ENCODE measurements at places on chromosomes 3 and 15.

DNA sequence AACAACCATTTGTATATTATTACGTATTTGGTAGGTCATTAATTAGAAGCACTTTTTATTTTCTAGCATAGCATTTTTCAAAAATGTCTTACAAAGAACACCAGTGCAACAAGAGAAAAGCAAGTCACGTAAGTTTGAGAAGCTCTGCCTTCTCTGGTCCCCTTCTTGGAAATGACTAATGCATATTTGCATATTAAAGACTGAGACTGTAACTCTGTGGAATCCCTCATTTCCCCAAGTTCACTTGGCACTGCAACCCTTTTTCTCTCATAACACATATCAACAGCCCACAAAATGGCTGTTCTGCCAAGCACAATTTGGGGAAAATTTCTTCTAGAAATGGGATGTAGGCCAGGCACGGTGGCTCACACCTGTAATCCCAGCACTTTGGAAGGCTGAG lies 176.3 kb downstream of the ERC2 start:
- peak; percentile 16 for DNase-seq

GRCh38 chr3:9332250-9333030 lies 30.4 kb upstream of the THUMPD3 start:
- no peak for DNase-seq

DNA sequence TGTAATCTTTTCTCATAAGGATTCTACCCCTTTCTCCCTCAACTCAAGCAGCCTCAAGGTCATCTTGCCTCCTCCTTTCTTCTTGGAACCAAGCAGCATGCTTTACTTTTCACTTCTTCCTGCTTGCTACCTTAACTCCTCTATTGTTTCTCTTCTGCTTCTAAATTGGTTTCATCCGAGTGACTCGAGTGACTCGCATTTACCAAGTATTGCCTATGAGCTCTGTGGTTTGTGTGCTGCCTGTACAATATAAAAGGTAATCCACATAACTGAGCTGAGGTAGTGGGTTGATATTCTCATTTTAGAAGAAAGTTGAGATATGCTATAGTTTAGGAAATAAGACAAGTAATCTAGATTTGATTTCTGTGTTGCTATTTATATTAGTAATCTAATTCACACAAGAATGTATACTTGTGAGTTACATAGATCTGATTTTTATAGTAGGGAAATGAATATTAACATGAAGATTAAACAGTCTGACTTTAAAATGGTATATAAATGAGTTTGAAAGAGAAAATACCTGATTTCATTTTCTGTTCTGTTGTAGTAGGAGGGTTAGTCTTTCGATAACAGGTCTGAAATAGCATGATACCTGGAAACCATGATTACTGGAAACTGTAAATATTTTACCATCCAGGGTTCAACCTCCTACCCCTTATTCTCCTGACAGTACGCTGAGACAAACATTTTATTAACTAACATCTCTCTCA lies 5.5 kb downstream of the HHLA2 start:
- no peak for DNase-seq

DNA sequence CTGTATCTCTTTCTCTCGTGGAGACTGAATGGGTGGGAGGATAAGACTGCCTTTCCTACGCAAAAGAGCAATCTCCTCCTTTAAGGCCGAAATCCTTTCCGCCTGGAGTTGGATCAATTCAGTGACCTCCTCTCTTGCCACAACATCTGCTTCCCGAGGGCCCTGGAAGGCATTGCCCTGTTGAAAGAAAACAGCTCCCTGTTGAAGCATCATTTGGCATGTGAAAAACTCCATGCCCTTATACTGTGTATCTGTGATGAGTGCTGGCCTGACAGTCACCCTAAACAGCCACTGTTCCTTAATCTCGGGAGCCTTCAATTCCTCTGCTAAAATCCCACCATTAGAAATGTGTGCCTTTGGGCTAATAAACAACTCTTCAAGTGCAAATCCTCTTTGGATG lies 80.2 kb downstream of the BOC start:
- DNase-seq: no peak

- DNase-seq: peak; percentile 57
These were observed 29.5 kb downstream of the C2CD4B start for GRCh38 chr15:62135532-62136134.

DNA sequence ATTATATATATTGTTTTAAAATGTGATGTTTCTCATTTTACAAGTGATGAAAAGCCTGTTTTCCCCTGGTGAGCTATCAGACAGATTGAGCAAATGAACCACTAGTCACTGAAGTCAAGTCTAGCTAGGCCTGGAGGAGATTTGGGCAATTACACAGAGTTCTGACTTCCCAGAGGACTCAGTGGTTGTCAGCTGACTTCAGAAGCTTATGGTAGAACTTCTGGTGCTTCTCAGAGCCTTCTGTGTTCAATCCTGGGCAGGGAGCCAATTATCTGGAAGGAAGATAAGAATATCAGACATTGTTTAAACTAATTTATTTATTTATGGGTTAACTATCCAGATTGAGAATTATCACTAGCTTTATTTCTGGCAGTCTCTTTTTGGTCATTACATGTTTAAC lies 37.7 kb upstream of the NAALADL2 start:
- peak; percentile 53 for DNase-seq

DNA sequence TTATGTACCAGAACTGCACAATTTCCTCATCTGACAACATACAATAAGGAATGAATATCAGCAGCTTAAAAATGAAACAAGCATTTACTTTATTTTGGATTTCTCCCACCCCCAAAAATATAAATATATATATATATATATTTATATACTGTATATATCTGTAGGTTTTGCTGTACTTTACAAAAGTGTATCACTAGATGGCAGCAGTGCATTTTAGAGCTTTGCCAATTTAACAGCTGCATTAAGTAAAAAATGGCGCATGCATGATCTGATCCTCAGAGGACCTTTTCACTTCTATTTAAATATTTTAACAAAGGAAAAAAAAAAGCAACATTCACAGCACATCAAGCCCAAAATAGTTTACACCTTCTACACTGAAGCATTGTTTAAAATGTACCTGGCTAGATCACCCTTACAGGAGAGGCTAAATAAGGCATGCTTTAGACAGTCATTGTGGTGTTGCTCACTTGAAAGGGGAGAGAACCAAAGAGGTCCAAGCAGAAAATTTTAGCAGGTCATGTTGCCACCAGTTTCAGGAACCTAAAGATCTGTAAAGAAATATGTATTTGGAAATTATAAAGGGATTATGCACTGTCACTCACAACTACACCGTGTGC lies 72.6 kb downstream of the NPTN start:
- DNase-seq: peak; percentile 68

- DNase-seq: peak; percentile 51
These were observed 205.8 kb downstream of the ZIC4 start for GRCh38 chr3:147200545-147200944.

- peak; percentile 96 for DNase-seq
These were observed 35.5 kb upstream of the TIMP4 start for GRCh38 chr3:12194209-12194608.

DNA sequence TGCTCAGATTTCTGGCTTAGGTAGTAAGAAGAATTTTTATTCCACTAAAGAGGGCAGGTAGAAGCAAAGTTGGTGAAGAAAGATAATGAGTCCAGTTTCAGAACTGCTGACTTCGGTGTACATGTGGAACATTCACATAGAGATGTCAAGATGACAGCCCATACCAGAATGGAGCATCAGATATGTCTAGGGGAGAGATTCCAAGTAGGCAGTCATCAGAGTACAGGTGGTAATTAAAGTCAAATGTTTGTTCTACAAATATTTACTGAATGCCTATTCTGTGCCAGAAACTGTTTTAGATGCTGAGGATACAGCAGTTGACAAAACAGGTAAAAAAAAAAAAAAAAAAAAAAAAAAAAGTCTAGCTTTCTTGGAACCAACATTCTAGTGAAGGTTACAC lies 81.9 kb downstream of the FGF12 start:
- no peak for DNase-seq
